ENCODE measurements at places on chromosomes 2 and 18.

- no peak for DNase-seq
Measured at GRCh38 chr2:41020358-41020757, 568.5 kb upstream of the SLC8A1 start.

DNA sequence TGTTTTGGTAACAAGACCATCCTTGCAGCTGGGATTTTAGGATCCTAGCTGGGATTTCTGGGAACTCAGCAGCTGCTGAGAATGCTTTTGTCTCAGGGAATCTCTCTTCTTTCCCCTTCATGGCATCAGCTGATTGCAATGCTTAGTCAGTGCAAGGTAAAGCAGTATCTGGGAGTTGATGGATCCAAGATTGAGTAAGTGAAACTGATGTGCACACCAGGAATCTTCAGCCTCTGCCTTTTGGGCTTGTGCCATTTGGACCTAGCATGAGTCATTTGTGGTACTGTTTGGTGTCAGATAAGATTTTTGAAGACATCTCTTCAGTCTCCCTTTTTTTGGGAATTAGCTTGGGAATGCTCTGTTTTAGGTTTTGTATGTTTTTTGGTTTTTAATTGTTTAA, 363.3 kb upstream of the TFPI start:
- DNase-seq = peak; percentile 4

- no peak for DNase-seq
Measured at GRCh38 chr2:217085543-217085942, 225.7 kb upstream of the TNP1 start.

DNA sequence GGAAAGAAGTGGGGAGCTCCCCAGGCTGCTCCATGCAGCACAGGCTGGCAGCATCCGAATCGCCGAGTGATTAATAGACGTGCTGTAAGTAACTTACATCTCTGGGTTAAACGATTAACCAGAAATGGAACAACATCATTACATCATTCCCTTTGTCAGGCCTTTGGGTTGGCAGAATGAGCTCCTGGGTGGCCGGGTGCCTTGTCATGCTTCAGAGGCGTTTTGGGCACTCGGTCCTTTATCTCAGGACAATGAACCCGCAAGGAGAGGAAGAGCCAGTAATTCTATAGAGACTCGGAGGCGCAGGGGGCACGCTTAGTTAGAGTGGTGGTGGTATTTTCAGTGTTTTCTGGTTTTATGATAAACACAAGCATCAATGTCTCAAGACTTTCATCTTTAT, 146.9 kb upstream of the TPO start:
- DNase-seq = no peak

DNA sequence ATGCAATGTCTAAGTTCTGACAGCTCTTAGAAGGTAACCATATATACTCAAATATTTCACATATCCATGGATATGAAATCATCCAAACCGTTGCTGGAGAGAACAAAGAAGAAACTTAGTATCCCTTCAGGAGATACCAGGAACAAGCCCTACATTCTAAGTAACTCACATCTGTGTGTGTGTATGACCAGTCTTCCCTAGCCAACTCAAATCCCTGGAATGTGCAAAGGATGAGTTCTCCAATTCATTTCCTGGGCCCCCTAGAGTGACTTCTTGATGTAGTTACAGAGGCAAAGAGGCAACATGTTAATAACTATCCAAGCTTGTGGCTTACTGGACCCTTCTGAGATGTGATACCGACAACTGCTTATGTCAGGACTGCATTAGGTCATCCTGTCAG, 20.1 kb downstream of the TPGS2 start:
- no peak for DNase-seq

GRCh38 chr2:21194858-21195271, 71.1 kb downstream of the TDRD15 start:
- no peak for DNase-seq

DNA sequence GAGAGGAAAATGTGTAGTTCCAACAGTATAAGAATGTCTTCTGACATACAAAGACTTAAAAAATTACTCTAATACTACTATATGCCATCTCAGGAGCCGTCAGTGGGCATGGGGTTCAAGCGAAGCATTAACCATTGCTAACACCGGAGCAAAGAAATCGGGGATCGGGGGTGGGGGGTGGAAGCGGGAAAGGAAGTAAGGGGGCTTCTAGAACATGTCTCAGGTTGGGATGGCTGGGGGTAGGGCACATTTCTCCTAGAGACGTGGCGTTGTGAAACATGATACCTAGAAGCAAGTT, 702 bp downstream of the LMAN1 start:
- DNase-seq = peak; percentile 49

GRCh38 chr18:59052965-59053820, 86.5 kb upstream of the SEC11C start:
- DNase-seq = peak; percentile 32

DNA sequence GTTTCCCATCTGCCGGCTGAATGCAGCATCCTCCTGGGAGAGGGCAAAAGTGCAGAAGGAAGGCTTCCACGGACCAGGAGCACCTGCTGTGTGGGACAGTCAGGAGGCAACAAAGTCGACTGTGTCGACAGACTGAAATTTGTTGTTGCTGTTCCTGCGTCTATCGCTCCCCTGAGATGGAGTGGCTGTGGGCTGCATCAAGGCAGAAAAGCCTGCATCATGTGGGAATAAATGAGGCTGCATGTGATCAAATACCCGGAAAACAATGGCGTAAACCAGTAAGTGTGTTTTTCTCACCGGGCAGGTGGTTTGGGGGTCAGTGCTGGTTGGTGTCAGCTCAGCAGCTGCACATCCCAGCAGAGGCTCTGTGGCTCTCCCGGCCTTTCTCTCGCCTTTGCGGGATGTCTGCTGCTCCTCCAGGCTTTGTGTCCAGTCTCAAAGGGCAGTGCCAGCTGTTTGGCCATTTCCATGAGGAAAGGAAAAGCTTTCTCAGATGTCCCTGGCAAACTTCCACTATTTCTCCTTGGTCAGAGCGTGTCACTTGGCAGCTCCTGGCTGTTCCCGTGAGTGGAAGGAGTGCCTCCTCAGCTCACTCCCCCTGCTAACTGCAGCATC, 262.4 kb downstream of the NDUFA10 start:
- no peak for DNase-seq

DNA sequence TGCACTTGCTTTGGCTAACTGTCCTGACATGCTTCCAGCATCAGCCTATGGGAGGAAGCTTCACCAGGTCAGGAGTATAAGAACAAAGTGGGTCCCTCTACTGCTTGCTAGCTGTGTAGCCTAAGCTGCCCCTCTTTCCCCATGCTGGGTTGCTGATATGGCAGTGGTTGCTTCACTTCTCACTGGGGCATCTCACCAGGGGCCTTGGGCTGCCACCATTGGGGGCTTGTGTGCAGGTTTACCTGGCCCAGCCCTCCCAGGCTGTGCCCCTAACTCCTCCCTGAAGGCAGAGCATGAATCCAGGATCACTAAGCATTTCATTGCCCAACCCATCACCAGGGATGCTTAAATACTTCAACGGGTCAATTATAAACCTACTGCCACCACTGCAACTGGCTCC, 817.1 kb upstream of the TMEFF2 start:
- no peak for DNase-seq

GRCh38 chr2:85674417-85674816, 6.4 kb upstream of the SFTPB start:
- no peak for DNase-seq

Measured in astrocyte of the cerebellum (primary cell).